ENCODE measurements at places on chromosomes 12 and 14.

- no peak for DNase-seq
Observed at GRCh38 chr12:79566452-79567174, 124.2 kb downstream of the PAWR start.

DNA sequence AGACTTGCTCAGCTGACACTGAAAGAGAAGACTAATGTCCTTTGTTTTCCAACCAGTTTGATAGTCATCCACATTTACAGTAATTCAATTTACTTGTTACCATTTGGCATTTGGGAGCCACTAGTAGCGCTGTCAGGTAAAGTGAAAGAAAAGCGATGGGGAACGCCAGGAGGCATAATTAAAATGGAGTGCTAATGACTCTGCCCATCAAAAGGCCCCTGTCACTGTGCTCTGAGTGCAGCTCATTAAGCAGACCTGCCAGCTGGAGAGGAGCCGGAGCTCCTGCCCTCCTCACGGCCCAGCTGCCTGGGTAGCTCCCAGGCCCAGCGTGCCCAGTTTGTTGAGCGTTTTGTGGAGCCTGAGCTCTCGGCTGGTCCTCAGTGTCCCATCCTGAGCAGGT lies 463.6 kb upstream of the CCDC196 start:
- DNase-seq = no peak

DNA sequence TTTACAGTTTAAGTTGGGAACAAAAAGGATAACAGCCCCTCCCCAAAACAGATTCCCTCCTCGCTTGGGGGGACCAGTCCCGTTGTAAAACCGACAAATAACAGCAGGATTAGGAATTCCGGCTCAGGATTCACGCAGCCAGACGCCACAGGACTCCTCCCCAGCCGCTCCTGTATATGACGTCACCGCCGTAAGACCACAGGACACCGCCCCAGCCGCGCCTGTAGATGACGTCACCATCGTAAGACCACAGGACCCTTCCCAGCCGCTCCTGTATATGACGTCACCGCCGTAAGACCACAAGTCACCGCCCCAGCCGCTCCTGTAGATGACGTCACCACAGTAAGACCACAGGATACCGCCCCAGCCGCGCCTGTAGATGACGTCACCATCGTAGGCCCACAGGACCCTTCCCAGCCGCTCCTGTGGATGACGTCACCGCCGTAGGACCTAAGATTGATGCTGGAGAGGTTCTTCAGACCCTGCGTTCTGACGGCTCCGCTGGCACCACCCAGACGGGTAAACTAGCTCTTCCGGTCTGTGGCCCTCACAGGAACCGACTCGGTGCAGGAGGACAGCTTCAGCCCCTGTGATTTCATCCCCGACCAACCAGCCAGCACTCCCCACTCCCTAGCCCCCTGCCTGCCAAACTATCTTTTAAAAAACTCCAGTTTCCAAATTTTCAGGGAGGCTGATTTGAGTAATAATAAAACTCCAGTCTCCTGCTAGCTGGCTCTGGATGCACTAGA lies 43.9 kb upstream of the FBRSL1 start:
- DNase-seq = peak; percentile 18

DNA sequence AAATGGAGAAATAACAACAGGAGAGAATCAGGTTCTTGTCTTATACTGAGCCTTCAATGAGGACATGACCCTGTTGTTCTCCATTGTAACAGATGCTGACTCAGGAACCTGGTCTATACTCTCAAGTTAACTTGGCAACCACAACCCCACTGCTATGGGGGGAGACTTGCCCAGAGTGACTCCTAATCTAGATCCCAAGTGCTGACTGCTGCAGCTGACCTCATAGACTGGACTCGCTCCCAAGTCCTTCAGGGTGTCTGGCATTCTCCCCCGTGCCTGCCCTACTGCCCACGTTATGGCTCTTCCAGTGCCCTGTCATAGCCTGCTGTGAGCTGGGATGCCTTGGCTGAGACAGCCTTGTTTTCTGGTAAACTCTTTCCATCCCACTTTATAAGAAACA lies 37.1 kb downstream of the NID2 start:
- no peak for DNase-seq

- DNase-seq = no peak
Observed at GRCh38 chr14:20522332-20522731, 17.0 kb downstream of the RNASE10 start.

Measured in AG04450 (cell line).